ENCODE measurements at places on chromosomes 7 and 10.
A peak's percentile ranks its signal among the peaks of the same experiment; 100 is the strongest.

DNA sequence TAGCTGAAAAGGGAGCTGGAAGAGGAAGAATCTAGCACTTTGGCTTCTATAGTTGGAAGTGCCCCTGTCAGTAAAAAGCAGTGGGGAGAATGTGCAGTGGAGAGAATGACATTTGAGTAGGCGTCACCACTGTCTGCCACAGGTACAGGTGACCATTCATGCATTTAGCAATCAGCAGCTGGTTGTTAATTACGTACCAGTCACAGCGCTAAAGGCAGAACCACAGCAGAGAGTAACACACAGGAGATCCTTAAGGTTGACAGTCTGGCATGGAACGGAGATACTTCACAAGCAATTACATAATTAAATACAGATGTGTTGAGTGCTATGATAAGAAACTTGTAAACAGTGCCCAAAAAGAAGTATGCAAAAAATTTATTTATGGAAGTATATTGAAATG is 24.8 kb downstream of the C10orf67 start:
- ATAC-seq: no peak

- ATAC-seq: no peak
These were observed 349.8 kb downstream of the PTPRN2 start for GRCh38 chr7:158237672-158238335.

GRCh38 chr7:33325754-33326484 is 196.6 kb downstream of the BBS9 start:
- ATAC-seq: no peak

GRCh38 chr10:126685756-126686155 is 15.3 kb upstream of the C10orf90 start:
- no peak for ATAC-seq

- ATAC-seq: peak; percentile 96
These were observed 28.4 kb downstream of the UBE2D4 start for GRCh38 chr7:43954524-43955228.

DNA sequence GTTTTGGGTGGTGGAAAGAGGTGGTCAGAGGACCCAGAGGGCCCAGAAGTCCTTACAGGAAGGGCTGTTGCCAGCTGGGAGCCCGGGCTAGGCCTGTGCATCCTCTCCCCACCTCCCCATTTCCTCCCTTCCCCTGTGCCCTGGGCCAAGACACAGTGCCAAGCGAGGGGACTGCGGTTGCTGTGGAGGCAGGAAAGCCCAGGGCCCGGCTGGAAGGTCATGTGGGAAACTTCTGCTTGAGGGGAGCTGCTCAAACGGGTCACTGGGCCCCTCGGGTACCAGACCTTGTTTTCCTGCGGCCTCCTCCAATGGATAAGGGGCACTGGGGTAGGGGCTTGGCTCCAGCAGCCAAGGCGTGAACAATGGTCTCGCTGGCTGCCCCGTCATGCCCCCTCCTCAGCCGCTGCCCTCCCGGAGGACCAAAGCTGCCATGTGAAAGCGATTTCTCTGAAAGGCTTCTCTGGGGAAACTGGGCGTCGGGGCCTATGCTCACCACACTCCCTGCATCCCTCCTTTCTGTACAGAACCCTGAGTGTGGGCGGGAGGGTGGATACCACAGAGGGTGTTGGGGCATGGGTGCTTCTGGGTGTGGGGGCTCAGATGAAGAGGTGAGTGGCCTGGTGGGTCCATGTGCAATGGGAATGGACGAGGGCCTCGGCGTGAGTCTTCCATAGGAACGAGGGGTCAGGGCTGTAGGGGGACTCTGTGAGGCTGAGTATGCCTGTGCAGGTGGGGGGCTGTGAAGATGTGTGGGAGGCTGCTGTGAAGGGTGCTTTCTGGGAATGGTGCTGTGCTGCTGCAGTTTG is 135.3 kb downstream of the PTPN20 start:
- no peak for ATAC-seq
